ENCODE measurements at places on chromosomes 12 and 14.
A peak's percentile ranks its signal among the peaks of the same experiment; 100 is the strongest.

- DNase-seq: no peak
Observed at GRCh38 chr12:116390401-116391335, 113.2 kb upstream of the MED13L start.

DNA sequence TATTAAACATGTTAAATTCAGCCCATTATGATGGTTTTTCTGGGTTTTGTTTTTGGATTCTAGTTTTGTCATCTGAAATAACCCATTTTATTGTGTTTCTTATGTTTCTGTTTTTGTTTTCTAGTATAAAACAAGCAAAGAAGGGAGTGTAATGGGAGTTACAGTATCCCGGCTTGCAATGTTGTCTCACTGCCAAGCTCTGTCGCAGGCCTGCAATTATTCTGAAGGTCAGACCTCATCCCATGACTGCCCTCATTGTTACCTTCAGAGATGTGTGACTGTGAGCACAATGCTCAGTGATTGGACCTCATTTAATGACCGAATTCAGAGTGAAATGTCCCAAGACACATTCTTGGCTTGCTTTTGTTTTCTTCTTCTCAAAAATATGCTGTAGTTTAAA, 73.0 kb upstream of the ATF1 start:
- DNase-seq: peak; percentile 53

DNA sequence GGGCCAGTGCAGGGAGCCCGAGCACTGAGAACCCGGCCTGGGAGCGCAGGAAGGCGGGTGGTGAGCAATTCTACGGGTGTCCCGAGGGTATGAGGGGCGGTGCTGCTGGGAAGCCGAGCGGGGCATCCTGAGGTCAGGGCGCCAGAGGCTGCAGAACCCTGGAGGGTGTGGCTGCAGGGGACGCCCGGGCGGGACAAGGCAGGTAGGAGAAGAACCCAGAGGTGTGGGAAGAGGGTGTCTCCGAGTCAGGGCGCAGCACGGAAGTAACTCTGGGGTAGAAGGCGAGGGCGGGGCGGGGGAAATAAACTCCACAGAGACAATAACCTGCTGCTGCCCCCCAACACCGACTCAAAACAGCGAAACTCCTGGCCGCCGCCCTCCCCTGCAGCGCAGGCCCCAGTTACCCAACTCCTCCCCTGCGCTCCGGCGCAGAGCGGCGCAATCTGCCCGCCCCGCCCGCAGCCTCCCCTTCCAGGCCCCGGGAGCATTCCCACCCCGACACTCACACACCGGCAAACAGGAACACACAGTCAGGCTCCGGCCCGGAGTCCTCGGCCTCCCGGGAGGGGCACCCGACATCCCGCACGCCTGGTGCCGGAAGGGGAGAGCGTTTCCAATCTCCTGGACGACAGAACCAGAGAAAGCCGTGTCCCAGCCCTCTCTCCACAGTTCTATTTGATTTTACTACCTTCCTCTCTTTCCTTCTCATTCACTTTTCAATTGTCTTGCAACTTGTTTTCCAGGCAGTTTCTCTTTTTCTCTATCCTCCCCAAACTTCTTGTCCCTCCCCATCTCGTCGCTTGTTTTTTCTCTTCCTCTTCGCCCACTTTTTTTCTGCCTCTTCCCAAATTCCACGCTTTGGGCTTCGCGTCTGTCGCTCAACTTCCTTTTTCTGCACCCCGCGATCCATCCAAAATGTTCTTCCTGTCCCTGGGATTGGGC, 2.4 kb downstream of the HRK start:
- no peak for DNase-seq

DNA sequence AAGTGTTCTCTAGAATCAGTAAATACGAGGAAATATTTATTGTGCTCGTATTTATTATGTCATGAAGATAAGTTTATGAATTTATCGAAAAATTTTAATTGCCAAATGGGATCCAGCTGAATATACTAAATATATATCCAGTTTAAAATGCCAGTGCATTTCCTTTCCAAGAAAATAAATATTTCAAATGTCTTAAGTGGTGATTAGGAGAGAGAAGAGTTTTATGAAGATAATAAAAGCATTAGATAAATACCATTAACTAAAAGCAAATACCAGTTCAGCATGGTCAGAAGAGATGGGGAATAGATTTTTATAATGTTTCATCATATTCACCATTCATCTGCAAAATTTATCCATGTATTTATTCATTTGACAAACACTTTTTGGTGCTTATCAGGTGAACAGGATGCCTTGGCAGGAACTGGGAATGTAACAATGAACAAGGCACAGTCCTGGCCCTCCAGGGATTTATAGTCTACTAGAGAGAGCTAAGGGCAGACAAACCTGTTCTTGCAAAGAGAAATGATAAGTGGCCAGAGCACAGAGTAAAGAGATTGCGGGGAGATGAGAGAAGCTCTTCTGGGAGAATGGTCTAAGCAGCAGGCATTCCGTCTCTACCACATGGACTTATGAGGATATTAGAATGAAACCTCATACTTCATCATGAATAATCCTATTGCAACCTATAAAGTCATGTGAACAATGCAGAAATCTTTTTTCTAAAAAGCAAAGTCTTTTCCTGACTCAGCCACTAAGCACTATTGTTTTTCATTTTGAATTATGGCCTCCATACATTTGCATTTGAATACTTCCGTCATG, 143.7 kb upstream of the ABCD2 start:
- DNase-seq: no peak

DNA sequence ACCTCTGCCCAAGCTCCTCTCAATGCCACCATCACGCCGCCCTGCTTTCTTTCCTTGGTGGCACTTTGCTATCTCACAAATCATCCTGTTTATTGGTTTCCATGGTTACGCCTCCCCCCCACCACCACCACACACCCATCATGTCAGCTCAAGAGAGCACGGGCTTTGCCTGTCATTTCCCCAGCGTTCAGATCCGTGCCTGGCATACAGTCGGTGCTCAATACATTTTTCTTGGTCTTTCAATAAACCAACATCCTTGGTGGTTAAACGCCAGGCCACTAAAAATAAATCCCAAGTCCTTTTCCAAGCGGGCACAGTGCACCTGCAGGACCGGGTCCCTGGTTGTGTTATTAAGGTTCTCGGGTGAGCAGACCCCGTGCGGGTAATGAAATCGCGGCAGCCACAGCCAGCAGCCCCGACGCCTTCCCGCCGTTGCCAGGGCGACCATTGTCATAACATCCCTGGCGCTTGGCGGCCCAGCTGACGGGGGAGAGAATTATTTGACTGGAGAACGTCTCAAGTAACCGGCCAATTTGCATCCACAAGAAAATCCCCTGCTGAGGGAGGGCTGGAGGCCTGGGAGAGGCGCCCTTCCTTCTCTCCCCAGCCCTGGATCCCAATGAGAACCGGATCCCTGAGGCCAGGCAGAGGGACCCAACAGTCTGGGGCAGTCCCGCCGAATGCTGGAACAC, 92.9 kb downstream of the KSR2 start:
- no peak for DNase-seq

DNA sequence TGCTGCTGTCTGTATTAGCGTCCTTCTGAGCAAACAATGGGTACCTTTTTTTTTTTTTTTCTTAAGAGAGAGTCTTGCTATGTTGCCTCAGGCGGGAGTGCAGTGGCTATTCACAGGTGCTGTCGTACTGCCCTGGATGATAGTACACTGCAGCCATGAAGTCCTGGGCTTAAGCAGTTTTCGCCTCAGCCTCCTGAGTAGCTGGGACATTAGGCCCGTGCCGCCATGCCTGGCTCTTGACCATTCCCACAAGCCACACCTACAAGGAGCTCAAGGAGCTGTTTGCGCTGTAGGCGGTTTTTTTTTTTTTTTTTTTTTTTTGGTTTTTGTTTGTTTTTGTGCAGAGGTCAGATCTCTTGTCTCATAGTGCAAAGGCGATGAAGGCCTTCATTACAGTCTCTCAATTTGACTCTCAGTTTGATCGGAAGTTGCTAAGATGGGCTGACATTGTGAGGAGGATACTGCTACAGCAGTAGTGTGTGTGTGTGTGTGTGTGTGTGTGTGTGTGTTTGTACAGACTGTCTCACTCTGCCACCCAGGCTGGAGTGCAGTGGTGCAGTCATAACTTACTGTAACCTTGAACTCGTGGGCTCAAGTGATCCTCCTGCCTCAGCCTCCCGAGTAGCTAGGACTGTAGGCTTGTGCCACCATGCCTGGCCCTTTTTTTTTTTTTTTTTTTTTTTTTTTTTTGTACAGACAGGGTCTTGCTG, 34.2 kb downstream of the TRAF3 start:
- no peak for DNase-seq

DNA sequence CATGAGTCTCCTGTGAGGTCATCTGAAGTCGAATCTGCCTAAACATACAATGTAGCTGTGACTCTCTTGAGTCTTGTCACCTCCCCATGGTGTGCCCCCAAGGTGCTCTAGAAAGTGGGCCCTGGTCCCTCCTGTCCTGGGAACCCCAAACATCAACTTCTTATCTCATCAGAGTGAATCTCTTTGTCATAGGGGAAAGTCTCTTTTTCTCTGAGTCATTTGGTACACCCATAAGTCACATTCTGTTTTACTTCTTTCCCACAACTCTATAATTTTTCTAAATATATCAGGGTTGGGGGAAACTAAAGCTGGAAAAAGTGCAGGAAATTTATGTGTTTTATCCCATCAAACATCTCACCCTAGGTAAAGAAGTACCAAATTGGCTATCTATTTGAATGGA, 12.9 kb downstream of the SDR9C7 start:
- no peak for DNase-seq

GRCh38 chr12:12538535-12538934, 24.1 kb downstream of the DUSP16 start:
- no peak for DNase-seq

- DNase-seq: peak; percentile 19
Observed at GRCh38 chr12:27751386-27752047, 28.5 kb upstream of the KLHL42 start.

GRCh38 chr12:70645494-70646317, 8.5 kb upstream of the PTPRB start:
- DNase-seq: peak; percentile 98

DNA sequence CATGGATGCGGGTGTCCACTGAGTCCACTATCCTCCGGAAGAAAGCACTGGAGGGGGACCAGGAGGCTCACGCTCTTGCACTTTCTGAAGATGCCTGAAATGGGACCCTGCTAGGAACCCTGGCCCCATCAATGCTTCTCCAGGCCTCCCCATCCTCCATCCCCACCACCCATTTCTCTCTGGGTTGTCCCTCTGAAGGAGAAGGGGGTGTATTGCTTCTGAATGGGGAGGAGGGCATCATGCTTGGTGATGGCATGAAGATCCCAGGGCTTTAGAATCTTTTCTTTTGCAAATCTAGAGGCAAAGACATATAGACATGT, 681 bp upstream of the JPH4 start:
- DNase-seq: no peak

GRCh38 chr12:108798551-108799221, 58.7 kb downstream of the SSH1 start:
- peak; percentile 80 for DNase-seq

- DNase-seq: no peak
Observed at GRCh38 chr14:73003681-73004080, 23.2 kb downstream of the ZFYVE1 start.

DNA sequence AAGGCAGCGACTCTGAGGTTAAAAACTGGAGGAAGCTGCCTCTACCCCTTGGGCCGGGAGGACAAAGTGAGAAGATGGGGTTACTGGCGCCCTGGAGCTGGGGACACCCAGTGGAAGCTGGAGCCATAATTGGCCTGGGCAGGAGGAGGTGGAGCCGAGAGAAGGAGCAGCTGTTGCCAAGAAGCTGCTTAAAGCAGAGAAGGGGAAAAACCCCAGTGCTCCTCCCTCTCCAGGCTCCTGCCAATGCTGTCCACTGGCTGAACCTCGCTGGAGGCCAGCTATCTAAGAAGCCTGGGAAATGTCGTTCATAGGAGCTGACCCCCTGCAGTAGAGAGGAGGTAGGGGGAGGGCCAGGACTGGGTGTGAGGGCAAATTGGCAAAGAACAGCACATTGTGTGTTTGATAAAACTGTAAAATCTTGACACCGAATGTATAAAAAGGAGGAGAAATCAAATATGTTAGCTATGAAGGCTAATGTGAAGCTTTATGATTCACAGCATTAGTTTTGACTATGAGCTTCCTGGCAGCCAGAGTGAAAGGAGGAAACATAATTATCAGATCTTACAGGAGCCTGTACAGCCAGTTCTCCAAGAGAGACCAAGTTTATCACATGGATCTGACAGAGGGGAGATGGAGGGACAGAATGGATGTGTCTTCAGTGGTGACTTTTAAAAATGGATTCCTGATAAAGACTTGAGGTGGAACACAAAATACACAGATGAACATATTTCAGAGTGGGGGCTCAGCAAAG, 9.5 kb downstream of the HHIPL1 start:
- DNase-seq: no peak

DNA sequence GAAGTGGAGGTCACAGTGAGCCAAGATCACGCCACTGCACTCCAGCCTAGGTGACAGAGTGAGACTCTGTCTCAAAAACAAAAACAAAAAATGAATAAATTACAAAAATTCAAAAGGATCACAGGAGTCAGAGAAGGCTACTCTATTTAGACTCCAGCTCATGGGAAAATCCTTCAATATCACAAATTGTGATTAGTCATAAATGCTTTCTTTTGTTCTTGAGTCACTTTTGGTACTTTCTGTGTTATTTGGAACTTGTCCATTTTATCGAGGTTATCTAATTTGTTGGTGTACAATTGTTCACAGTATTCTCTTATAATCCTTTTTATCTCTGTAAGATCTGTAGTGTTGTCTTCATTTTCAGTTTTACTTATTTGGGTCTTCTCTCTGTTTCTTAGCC, 18.9 kb downstream of the ALDH2 start:
- DNase-seq: peak; percentile 85

DNA sequence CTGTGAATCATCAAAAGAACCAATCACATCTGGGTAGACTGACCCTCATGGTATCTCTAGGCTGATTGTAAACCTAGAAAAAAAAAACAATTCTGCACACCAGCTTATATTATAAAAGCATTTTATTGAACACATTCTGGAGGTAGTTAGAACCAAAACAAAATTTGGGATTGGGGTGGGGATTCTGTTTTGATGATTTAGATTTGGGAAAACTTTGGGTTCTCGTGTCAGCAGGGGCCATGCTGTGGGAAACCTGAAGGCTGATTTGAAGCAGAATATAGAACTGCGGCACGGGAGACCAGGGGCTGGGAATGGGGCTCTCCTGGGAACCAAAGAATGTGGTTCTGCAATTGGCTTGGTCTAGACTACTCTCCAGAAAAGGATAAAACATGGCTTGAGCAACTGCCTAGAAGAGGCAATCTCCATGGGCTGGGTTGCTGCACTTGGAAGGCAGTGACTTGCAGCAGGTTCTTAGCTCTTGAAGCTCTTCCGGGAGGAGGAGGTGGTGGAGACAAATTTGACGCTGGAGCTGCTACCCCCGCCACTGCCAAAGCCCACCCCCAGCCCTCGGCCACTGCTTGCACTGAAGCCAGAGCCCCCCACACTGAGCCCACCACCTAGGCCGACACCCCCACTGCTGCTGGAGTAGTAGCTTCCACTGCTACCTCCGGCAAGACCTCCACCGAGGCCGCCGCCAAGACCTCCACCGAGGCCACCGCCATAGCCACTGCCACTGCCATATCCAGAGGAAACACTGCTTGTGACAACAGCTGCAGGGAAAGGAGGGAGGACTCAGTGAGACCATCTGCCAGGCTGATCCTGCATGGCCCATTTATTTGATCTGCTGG, 5.5 kb downstream of the KRT5 start:
- DNase-seq: no peak

GRCh38 chr12:7695566-7696197, at the start of gene GDF3:
Gene GDF3 (minus strand): TSS chr12:7695775. CDS start chr12:7695728, 47 bp downstream.
- no peak for DNase-seq
